ENCODE measurements at places on chromosomes 5 and 9.

GRCh38 chr9:122354536-122355199 is 16.2 kb upstream of the PTGS1 start:
- DNase-seq = no peak

DNA sequence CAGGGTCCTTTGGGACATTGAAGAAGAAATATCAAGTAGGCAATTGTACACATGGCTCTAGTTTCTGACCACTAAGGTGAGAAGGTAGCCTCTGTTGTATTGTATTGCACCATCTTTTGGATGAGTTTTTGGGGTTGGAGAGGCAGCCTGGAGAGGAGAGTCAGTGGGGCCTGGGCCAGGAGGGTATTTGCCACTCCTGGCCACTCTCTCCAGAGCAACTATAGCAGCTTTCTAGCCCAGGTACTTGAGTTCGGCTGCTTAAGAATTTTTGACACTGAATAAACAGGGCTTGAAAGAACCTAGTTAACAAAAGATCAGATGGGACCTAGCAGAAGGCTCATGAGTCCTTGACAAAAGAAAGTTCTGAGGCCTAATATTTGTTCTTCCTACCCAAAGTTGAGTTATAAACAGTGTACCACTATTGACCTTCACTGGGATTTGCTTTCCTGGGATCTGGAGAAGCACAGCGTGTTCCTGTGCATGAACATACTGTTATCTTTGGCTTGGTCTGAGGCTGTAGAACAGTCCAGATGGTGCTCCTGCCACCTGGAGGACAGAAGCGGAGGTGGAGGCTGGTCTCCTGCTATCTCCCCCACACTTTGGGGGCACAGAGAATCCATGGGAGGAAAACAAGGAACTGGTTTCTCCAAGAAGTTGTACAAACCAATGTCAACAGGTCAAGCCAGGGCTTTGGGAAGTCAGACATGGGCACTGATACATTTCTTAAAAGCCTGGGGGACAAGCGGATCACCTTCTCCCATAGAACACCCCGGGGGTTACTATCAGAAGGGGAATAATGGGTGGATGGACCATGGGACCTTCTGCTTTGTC is 110.4 kb upstream of the LIFR start:
- DNase-seq = no peak

GRCh38 chr5:135085936-135086725 is 52.1 kb upstream of the PITX1 start:
- no peak for DNase-seq

GRCh38 chr5:76947082-76947503 is 5.8 kb upstream of the CRHBP start:
- DNase-seq = no peak

- no peak for DNase-seq
Measured at GRCh38 chr5:149417711-149418368, 38.7 kb upstream of the IL17B start.

DNA sequence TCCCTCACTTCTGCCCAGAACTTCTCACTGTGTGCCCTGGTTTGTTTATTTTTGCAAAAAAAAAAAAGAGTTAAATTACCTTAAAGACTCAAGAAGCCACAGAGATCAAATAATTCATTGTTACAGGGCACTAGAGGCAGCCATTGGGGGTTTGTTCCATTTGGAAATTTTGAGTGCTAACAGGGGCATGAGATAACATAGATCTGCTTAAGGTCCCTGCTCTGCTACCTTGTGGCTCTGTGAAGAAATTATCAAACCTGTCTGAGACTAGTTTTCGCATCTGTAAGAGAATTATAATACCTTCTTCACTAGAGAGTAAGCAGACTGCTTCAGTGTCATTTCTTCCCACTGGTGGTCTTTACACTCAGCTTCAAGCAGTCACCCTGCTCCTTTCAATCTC is 394 bp downstream of the TLR4 start:
- DNase-seq = no peak

DNA sequence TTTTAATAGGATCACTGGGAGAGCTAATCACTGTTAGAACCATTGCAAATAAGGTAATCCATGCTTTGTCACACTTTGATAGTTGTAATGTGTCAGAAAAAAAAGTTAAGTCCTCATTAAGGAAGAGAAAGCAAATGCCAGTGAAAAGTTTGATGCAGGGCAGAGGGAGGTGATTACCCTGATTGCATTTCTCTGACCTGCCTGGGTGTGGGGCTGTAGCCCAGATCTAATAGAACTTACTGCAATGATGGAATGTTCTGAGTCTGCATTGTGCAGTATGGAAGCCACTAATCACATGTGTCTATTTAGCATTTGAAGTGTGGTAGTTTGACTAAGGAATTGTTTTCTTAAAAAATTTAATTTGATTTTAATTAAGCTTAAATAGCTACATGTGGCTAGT is 202.7 kb downstream of the ATP10B start:
- DNase-seq = no peak

- DNase-seq = no peak
Measured at GRCh38 chr5:131400585-131400984, 136.7 kb downstream of the CDC42SE2 start.

- DNase-seq = no peak
Measured at GRCh38 chr9:13485068-13485596, 205.6 kb upstream of the MPDZ start.

DNA sequence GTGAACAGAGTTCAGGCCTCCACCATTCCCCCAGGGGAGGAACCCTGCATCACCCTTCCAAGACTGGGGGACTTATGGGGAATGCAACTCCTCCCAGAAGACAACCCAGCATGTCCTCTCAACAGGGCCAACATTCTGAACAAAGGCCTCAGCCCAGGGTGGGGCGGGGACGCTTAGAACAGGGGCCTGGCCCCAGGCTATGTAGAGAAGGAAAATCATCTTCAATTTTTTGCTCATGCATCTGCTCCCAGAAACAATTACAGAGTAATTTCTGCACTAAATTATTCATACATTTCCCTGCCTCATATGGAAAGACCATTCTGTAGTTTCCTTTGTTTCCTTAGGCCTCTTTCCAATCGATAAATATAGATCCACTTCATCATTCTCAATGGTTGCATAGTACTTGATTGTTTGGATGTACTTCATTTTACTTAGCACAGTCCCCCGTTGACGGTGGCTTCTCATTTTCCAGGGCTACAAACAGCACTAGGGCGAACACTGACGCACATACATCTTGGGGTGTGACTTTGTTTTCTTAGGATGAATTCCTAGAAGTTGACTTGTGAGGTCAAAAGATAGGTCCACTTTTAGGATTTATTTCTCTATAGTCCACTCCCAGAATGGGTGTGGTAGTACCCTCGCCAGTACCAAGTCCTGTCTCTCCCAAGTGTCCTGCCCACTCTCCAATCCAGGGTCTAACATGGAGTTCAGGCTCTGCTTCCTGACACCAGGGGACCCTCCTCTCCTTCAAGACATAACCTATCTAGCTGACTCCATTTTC is 27.2 kb upstream of the SMU1 start:
- DNase-seq = no peak

- no peak for DNase-seq
Measured at GRCh38 chr5:156137071-156137869, 189.7 kb upstream of the SGCD start.

GRCh38 chr9:117413346-117414219 is 1.3 kb downstream of the ASTN2 start:
- no peak for DNase-seq

- DNase-seq = no peak
Measured at GRCh38 chr9:81416476-81417298, 272.7 kb downstream of the TLE1 start.

DNA sequence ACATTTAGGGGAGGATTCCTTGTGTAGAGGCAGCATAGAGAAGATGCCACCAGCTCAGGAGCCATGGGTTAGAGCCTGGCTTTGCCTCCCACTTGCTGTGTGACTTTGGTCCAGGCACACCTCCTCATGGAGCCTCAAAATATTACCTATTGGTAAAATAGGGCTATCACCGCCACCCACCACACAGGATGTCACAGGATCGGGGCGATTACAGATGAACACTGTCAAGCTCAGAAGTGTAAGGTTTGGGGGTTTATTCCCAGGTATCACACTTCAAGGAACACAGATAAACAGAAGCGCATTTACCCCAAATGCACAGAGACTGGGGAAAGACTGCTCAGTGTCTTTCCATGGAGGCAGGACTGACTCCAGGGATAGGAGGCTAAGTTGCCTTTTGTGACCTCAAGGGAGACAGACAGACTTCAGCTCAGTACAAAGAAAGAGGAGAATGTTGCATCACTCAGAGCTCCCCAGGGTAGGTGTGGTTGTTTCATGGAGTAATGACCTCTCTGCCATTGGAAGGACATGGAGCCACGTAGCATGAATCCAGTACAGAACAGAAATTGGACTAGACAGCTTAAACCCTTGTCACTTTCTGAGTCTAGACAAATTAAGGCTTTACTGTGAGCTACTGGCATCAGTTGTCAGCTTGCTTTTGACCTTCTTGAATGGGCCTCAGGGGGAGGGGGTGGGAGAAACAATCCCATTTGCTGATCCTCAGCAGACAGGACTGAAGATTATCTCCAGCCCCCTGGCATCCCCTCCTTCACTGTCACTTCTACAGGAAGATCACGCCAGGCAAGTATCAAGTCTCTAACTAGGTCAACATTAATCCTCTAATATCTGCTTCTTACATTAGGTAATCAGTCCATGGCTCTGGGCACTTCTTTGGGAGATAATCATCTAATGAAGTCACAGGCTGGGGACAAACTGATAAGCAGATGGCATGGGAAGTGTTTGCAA is 6.5 kb downstream of the TRAF1 start:
- peak; percentile 23 for DNase-seq

DNA sequence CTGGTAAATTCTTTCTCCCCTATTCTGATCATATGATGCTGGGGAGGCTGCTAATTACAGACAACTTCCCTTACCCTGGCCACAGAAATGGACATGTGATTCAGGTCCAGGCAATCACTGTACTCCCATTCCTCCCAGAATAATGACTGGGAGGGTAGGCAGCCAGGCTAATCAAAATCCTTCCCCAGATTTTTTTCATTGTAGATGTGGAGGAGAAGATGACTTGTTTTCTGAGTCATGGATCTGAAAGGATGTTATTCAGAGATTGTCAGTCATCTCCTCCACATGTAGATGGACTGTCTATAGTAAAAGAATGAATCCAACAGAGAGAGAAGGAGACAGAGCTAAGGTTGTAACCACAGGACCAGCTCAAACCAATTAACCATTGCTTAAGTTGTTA is 123.9 kb upstream of the PUM3 start:
- DNase-seq = no peak

DNA sequence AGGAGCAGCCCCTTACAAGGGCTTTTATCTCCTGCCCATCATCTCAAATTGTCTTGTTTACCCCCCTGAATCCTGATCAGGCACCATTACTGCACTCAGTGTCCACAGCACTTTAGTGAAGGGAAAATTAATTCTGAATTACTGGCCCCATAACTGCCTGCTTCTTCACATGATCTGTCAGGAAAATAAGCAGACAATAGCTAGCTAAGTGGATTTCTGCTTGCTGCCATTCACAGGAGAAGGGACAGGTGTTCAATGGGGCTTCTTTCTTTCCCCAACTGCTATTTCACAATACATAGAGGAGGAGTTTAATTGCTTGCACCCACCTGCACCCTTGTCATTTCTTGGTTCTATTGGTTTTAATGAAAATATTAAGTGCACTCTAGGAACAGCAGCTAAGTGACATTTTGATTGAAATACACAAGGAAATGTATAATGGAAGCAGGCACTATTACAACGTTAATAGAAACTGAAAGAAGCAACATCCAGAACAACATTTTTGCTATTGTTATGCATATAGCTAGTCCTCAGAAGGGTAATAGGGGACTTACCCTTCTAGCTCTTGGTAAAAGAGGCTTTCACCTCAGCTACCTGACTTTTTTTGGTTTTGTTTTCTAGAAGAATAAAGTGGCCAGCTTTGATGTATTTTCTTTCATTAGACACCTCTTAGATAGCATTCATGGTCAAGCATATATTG is 599.3 kb upstream of the TLE4 start:
- DNase-seq = no peak

- DNase-seq = no peak
Measured at GRCh38 chr5:19874811-19875210, 113.2 kb downstream of the CDH18 start.

GRCh38 chr9:129482521-129483414 is 138.1 kb downstream of the C9orf50 start:
- peak; percentile 67 for DNase-seq

DNA sequence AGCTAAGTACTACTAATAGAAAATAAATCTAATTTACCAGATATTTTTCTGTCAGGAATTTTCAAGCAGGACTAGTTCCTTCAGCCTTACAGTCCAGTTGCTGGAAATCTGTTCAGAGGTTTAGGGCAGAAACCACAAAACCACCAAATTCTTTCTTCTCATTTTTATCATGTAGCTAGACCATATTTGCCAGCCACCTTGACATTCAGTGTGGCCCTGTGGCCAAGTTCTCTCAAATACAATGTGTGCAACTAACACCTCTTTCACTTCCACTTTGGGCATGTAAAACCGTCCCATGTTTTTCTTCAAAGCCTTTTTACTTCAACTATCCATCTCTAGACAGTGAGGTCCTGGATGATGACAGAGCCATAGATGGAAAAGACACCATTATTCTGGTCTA is 1133.2 kb upstream of the CDH18 start:
- DNase-seq = no peak

DNA sequence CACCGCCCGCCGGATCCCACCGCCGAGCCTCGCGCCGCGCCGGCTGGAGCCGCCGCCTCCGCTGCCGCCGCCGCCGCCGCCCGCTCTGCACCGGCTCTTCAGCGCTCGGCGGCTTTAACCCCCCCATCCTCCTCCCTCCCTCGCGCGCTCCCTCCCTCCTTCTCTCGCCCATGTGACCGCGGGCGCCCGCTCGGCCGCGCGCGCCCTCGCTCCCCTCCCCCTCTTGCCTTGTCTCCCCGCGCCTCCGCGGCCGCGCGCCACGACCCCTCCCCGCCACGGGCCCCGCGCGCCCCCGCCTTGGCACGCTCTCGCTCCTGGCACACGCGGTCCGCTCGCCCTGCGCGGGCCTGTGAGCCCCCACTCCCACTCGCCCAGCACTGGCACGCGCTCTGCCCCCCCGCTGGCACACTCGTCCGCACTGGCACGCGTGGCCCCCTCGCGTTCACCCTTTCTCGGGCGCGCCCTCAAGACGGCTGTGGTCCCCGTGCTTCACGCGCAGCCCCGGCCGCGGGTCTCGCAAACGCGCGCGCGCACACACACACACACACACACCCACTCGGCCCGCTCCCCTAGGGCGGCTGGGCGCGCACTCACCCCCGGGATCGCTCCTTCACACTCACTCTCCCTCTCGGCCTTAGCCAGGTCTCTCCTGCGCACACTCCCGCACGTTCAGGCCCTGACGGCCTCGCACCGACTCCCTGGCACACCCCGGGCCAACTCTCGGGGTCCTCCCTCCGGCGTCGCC is at the start of gene CNTFR:
TSS of gene CNTFR (minus strand) at position 89 of the 745 bp plus-strand sequence. CDS start 20,743 bp downstream, outside the sequence.
- DNase-seq = no peak

GRCh38 chr5:58499231-58499630 is 8.0 kb downstream of the GAPT start:
- DNase-seq = no peak
